ENCODE measurements at places on chromosomes 11 and 22. TPM values are rescaled to one million over a fixed set of nuclear protein-coding genes. Genes with fewer than 3 reads are reported as not detected.

Gene SOX6
- 2.1 TPM for total RNA-seq

DNA sequence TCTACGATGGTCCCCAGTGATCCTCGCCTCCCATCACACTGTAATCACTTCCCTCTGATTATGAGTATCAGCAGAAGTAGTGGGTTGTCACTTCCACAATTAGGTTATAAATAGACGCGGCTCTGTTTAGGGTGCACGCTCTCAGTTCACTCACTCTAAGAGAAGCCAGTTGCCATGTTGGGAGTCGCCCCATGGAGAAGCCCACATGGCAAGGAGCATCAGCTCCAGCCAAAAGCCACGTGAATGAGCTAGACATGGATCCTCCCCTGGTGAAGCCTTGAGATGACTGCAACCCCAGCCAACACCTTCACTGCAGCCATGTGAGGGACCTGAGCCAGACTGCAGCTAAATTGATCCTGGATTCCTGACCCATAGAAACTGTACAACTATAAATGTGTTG lies 26.4 kb upstream of the MYOD1 start:
- DNase-seq: no peak

DNA sequence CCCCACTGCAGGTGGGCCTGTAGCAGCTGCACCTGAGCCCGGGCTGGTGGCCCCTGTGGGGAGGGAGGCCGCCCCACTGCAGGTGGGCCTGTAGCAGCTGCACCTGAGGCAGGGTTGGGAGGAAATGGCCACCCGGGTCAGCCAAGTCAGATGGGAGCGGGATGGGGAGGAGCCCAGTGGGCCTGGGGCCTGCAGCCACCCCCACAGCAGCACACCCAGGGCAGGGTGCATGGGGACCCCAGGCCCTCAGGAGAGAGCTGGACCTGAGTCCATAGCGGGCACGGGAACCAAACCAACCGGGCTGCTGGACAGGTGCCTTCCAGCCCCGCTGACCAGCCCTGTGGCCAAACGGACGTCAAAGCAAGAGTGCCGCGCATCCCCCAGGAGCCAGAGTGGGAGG lies 61.7 kb downstream of the BRD1 start:
- DNase-seq: no peak

Gene RHBDD3
- total RNA-seq: 52.2 TPM

- DNase-seq: no peak
These were observed 57.1 kb upstream of the LDLRAD3 start for GRCh38 chr11:35886759-35887158.

Gene SCGB2A2
- not detected for total RNA-seq

Gene SYT9
- not detected for total RNA-seq

Gene SIPA1
- total RNA-seq: 12.2 TPM

Gene SSH3
- 50.6 TPM for total RNA-seq

GRCh38 chr11:78350646-78351165 lies 66.9 kb downstream of the GAB2 start:
- no peak for DNase-seq

Gene RFPL2
- total RNA-seq: 2.8 TPM

DNA sequence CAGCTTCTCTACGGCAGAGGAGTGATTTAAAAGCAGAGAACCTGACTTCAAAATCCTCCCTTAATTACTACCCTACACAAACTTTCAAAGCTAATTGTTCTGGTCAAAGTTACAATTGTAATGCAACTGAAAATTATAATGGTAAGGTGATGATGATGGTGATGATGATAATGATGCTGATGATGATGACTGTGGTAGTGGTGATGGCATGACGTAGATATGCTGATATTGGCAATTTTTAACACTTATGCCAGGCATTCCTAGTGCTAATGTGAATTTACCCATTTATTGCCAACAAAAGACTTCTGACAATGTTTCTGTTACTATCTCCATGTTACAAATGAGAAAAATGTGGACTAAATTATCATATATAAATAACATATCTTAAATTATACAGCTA lies 1831.1 kb downstream of the LRRC4C start:
- DNase-seq: no peak

DNA sequence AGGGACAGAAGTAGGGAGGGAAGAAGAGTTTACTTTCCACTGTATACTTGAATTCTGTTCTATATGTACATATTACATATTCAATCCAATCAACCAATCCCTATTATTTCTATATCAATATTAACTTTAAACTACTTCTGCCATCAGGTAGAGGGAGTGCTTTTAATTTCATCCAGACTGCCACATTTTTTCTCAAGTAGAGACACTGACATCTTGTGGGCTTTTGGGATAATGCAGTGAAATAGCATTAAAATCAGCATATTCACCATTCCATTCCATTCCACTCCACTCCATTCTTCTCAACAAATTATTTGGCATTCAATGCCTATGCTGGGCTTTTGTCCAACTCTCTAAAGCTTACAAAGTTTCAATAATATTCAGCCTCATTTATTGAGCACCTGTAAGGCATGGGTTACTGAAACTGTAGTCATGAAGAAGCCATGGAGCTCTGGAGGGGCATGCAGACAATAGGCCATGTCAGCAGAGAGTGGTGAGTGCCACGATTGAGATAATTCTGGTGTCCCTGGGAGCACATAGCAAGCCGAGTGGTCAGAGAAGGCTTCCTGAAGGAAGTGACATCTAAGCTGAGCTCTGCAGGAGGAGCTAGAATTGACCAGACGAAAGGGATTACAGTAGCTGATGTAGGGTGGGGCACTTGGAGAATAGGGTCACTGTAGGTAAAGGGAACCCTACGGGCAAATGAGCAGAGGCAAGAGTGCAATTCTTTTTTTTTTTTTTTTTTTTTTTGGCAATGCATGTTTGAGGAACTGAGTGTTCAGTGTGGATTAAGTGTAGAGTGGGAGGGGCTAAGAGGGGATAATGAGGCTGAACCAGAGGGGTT lies 12.8 kb upstream of the CLPB start:
- DNase-seq: peak; percentile 43

- no peak for DNase-seq
These were observed 42.3 kb upstream of the DKK3 start for GRCh38 chr11:12050470-12051286.

Gene UBASH3B
- total RNA-seq: 31.6 TPM

DNA sequence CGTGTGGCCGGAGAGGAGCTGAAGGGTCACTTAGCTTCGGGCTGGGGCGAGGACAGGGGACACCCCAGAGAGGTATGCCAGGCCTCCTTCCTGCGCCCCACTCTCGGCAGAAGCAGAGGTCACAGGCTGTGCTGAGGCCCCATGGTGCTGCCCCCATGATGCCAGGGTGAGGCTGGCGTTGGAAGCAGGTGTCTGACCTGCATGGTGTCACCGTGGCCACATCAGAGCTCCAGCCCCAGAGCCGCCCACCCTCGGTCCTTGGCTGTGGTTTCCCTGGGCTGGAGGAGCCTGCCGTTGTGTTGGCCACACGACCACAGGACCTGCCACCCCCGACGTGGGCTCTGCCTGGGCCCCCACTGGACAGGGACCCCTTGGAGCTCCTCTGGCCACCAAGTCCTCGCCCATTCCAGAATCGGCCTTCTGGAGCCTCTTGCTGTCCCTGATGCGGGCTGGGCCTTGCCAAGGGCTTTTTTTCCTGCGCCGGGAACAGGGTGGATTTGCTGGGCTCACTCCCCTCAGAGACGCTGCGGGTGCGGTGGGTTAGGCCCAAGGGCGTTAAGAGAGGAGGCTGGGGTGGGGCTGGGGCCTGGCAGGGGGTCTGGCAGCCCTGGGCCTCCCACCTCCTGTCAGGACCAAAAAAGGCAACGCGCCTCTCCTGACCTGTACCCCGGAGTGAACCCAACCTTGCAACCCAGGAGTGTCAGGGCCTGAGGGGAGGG lies 8.2 kb upstream of the TSSC4 start:
- no peak for DNase-seq

GRCh38 chr11:20541503-20541902 lies 57.9 kb upstream of the SLC6A5 start:
- DNase-seq: no peak

DNA sequence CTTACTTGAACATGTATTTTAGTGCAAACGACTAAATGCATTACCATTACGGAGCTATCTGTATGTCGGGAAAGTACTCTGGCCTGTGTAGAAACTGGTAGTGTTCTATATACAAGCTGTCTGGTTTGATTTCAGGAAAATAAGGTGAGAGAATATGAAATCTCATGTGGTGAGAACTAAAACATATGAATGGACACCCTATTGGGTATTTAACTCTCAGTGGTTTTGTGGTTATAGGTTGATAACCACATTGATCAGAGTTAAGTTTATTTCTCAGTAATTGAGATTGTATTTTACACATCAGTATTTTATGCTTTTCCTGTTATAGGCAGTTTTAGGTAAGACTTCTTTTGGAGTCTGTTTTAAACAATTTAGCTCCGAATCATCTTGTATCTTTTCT lies 10.4 kb downstream of the ANO5 start:
- DNase-seq: no peak

Gene TIMP3
- 0.14 TPM for total RNA-seq

Gene MYO7A
- total RNA-seq: not detected

- no peak for DNase-seq
These were observed 782.8 kb downstream of the CNTN5 start for GRCh38 chr11:99803501-99803900.

Gene KRTAP5-9
- total RNA-seq: not detected

Gene TMEM191C
- not detected for total RNA-seq

DNA sequence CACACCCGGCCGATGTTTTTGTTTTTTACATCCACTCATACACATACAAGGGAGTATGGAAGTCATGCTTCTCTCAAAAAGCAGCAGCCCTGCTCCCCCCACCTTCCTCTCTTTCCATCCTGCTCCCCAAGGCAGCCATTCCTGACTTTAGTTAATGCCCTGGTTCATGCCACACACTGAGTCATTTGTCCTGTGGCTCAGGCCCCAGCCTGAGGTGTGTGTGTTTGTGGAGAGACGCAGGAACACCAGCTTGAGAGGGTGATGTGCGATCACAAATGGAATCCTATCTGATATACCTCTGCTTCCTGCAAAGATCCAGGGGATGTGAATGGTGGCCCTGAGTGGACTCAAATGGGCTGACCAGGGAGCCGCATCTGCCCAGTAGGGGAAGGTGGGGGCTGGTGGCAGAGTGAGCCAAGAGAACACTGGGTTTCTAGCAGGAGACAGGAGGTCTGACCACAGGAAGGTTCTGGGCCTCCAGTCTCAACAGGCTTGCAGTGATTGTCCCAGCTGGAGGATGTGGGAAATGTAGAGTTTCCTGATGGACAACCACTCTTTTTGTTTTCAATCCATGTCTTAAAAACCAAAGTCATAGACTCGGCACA lies 86.7 kb downstream of the OSBP2 start:
- no peak for DNase-seq

DNA sequence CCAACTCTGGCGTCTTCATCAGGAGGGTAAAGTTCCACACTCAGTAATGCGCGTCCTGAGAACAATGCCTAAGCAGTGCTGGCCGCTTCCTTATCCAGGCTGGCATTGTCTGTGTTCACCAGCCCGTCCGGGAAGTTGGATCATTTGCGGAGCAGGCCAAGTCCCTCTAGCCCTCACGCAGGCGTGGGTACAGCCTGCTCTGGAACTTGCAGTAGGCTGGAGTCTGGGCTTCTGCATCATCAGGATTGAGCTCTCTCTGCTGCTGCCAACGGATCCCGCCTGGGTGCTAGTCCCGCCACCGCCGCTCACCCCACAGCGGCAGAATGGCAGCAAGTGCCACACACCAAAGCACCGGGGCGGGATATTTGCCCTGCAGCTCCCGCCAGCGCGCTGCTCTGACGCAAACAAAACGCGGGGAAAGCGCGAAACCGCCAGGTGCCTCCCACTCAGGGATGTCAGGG lies 29.0 kb downstream of the GLYATL1 start:
- DNase-seq: no peak

Gene OR56A5
- total RNA-seq: not detected

Gene PKDREJ
- not detected for total RNA-seq

DNA sequence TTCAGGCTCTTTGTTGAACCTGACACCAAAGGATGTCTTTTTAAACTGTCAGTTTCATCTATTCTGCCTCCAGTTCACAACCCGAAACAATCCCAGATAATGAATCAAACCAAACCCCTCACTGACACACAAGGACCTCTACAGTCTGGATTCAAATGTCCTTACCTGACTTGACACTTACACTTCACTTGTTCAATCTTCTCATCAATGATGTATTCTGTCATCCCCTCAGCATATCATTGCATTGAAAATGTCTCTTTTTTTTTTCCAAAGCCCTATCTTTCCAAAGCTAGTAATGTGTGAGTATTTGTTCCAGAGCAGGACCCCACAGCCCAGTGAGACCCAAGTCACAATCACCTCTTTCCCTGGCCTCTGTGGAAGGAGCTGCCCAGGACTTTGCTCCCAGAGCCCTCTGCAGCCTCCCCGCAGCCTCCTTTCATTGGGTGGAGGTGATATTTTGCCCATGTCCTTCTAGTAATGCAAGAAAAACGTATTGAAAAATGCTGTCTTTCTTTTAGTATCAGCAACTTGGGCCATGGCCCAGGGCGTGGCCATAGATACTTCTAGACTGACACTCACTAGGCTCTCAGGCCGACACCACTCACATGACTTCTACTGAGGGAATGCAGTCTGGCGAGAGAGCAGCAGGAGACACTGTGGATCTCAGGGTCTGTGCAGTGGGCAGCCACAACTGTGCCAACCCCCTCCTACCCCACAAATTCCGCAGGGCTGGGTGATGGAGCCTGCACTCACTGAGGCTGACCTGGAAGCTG lies 18.2 kb downstream of the RFPL3 start:
- no peak for DNase-seq

DNA sequence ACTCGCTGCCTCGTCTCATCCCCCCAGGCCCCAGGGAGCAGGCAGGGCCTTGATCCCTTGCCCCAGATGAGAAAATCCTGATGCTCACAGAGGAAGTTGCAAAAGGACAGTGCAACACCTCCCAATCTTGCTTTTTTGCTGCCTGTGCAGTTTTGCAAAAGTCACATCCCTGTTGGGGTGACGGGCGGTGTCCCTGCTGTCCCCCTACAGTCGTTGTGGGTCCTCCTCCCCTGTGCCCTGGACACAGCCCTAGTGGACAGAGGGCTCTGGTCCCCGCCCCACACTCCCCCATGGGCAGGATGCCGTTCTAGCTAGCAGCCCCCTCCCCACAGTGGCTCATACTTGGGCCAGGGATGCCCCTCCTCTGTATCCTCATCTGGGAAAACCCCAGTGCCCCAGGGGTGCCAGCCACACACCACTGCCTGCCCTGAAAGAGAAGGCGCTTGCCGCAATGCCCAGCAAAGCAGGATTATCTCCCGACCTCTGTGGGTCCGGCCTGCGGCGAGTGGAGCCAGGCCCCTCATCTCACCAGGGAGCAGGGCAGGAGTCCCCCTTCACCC lies 18.4 kb upstream of the CTSD start:
- DNase-seq: no peak

- DNase-seq: no peak
These were observed 22.1 kb downstream of the ATP6V1E1 start for GRCh38 chr22:17606496-17606895.

GRCh38 chr11:4546878-4547277 lies 1.9 kb downstream of the OR52M1 start:
- DNase-seq: no peak

Gene SLC6A5
- total RNA-seq: not detected
